Stimulated activated CD8-positive, alpha-beta memory T cell treated with anti-CD3 and anti-CD28 coated beads, Interleukin-4, amount 100 ng/mL, for 4 hours (primary cell): ENCODE measurements at places on chromosomes 3 and 15.

DNA sequence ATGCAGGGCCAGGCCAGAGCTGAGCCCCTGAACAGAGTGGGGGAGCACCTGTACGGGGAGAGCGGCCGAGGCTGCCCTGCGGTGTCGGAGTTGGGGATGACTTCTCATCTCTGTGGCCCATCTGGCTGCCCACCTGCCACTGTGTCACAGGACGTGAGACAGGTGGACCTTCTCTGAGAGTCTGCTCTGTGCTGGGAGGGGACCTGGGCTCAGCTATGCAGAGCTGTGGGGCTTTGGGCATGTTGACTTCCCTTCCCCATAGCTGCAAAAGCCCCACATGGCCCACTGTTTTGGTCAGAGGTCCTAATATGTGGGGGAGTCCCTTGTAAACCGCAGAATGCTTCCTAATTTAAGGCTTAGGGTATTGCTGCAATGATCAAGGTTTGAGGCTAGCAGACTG is 68.0 kb upstream of the TRPM1 start:
- no peak for DNase-seq

DNA sequence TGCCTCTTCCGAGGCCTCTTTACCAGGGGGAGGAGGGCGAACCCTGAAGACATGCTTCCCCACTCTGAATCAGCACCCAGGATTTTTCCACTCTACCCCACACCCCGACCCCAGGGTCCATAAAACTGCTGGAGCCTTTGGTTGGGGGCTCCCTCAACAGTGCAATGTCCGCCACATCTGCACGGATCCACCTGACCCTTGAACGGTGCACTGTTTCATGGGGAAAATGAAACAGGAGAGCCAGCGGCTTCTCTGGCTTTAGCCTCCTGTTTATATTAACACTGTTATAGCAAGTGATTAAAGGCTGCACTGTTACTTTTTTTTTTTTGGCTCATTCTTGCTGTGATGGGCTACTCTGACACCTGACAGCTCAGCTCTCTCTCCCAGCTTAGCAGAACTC is 124.1 kb upstream of the DLG1 start:
- DNase-seq, result no peak

DNA sequence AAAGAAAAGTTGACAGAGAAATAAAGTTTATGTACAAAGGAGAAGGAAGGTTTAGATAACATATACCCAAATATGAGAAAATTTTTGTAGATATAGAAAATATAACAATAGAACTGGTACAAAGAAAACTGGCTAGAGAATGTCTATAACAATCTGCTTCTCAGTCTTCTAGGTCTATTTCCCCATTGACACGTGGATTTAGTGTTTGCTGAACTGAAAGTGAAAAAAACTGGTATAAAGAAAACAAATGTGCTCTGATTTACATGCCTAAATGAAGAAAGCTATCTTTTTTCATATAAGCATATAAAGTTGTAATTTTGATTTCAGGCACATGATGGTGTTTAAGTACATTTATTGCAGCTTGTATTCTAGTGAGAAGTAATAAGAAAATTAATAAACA is 9.8 kb downstream of the KCNMB2 start:
- DNase-seq, result no peak

DNA sequence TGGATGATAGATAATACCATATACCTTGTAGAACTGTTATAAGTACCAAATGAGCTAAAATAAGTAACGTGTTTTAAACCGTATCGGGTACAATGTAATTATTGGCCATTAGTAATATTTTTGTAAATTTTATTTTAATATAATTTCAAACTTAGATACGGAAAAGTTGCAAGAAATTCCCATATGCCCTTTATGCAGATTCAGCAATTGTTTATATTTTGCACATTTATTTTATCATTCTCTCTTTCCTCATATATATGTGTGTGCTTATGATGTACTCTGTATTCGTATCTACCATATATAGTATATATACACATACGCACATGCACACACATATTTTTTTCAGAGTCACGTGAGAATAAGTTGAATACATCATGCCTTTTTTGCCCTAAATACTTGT is 38.5 kb downstream of the EXOG start:
- DNase-seq, result no peak

DNA sequence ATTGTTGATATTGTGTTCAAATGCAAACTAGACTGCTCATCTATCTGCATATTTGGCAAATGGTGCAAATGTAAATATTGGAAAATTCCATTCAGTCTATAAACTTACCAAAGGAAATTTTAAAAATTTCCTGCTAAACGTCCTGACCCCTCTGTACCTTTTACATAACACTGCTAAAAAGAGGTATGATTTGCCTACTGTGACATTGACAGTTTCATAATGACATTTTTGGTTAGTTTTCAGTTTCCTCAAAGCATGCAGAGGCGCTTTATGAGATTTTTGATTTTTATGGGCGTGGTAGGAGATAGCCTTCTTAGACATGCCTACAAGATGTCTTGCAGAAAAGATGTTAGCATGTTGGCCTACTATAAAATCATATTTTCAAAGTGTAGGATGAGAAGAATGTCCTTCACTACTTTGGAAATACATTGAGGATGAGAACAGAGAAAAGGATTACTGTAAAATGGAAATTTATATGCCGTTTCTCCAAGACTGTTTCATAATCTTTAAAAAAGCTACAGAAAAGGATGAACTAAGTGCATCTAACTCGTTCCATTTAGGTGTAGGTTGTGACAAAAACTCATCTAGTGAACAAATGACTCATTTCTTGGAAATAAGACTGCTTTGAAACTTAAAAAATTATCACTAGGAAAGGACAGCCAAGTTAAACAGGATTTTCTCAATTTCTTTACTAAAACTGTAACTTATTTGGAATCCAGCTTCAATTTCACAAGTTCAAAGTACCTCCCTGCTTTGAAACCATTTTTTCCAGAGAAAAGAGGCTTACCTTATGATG is 14.5 kb upstream of the ISLR start:
- no peak for DNase-seq

DNA sequence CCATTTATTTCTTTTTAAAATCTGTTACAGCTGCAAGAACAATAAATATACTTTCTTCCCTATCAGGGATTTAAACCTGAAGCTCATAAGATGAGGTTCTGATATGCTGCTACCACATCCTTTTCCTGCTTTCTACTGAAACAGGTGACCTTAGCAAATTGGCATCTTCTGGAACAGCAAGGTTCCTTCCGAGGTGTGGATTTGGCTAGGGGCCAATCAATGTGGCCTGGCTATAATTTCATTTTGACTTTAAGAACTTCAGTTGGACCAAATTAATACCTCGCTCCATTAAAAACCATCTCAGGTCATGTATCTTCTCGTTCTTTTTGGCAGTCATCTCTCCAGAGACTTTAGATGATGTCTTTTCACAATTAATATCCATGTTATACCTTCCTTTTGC is 53.4 kb upstream of the C3orf80 start:
- DNase-seq, result no peak

DNA sequence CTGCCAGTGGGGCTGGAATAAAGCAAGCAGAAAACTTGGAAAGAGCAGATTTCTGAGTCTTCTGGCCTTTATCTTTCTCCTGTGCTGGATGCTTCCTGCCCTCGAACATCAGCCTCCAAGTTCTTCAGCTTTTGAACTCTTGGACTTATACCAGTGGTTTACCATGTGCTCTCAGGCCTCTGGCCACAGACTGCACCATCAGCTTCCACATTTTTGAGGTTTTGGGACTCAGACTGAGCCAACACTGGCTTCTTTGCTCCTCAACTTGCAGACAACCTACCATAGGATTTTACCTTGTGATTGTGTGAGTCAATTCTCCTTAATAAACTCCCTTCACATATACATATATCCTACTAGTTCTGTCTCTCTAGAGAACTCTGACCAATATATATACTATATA is 706.6 kb downstream of the NR2F2 start:
- no peak for DNase-seq

- no peak for DNase-seq
Observed at GRCh38 chr3:64462203-64462602, 225.6 kb downstream of the ADAMTS9 start.

DNA sequence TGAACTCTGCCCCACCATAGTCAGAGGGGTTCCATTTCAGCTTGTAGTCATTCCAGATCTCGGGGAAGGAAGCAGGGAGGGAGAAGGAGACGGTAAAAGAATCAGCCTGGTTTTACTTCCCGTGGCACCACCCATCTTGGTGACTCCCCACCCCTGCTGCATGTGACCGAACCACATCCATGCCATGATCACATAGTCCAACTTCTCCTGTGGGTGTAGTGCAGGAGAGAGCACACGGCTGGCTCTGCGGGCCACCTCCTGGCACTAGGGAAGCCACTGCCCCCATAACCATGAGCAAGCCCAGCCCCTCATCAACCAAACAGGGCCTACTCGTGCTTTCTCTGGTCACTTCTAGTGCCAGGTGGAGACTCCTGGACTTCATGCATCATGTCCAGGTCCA is 3.7 kb downstream of the CHRNA3 start:
- no peak for DNase-seq

DNA sequence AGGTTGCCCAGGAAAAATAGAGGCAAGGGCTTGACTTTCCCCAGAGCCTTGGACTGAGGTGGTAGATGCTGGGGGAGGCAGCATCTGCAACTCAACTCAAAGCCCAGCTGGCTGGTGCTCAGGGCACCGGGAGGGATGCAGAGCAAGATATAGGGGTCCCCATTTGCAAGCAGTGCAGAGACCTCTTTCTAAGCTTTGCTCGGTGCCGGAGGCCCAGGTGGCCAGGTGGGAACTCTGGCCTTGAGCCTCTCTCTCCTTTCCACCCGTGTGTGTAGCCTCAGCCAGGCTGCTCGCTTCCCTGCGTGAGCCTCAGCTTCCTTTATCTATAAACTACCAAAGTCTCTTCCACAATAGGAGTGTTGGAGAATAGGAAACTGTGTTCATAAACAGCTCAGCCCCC is 36.5 kb downstream of the SLC6A6 start:
- DNase-seq, result no peak

GRCh38 chr3:170002879-170003278 is 34.9 kb upstream of the GPR160 start:
- no peak for DNase-seq
